ENCODE measurements at places on chromosomes 12 and 14. TPM values are rescaled to one million over a fixed set of nuclear protein-coding genes. Genes with fewer than 3 reads are reported as not detected.

DNA sequence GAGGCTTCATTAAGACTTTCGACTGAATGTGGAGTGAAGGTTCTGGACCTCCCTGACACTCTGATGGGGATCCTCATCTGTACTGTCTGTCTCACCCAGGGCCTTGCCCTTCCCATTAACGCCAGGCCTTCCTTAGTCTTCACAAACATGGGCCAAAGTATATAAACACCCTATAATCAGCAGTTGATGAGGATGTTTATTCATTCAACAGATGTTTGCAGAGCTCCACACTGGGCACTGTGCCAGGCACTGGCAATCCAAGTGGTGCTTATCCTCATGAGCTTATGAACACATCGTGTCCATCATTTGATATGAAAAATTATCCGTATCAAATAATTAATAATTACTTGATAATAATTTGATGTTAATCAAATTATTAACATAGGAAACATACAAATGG lies 454.4 kb downstream of the FUT8 start:
- DNase-seq = no peak

DNA sequence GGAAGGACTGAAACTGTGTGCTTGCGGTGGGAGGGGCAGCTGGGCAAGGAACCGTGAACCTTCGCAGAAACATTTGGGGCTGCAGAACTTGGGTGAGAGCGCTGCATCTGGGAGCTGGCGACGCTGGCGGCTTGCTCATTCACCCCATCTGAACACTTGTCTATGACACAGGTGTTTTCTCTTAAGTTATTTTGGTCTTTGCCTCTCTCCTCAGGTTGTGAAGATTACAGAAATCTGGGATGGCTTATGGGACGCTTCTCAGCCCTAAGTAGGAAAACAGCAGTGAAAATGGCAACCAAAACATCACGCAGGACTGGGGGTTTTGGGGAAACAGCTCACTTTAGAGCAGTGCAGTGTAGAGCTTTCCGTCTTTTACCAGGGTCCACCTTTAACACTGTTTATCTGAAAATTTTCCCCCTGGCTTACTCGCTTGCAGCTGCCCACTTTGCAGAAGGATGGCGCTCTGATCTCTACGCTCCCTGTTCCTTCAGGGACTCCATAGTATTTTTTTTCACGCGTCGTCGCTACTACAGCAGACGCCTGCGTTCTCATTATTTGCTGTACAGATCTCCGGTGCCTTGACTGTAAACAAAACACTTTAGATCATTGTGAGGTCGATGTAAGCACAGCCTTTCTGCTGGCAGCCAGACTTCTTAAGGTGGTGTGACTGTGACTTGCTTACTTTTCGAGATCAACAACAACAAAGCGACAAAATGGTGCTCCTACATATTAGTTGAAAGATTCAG lies 2.7 kb upstream of the CDKN1B start:
- no peak for DNase-seq

- no peak for DNase-seq
These were observed 103.0 kb downstream of the FSCB start for GRCh38 chr14:44404036-44404435.

AICDA gene
- not detected for total RNA-seq

Measured in occipital lobe (tissue), 3 donors.